PC-3 (cell line): ENCODE measurements at places on chromosomes 3 and 15.

DNA sequence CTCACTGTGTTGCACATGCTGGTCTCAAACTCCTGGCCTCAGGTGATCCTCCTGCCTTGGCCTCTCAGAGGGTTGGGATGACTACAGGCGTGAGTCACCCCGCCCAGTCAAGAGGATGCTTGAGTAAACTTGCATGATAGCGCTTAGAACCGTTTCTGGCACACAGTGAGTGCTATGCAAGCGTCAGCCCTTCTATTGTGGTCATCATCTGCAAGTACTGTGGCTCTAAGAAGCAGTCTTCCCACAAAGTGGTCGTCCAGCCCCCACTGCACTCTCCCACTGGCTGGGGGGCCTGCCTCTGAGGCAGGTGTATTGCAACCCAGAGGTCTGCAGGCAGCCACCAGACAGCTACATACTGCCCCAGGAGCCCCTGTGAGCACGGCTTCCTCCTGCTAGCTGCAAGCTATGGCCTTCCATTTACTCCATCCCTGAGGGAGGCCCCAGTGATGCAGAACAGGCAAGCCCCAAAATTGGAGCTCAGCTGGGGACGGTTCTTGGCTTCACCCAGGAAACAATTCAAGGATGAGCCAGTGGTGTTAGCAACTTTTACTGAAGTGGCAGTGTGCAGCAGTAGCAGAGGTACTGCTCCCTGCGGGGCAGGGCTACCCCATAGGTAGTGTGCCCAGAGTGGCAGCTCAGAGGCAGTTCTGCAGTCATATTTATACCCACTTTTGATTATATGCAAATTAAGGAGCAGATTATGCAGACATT lies 95.4 kb downstream of the LSM3 start:
- H3K4me3 ChIP-seq = no peak overlapping the region
- peak; percentile 60 for DNase-seq
- no peaks in the 10 kb centered on the region for H3K4me1 ChIP-seq
- no peaks in the 10 kb centered on the region for H3K36me3 ChIP-seq
- H3K27ac ChIP-seq = no peak overlapping the region
- H3K27me3 ChIP-seq = no peaks in the 10 kb centered on the region

DNA sequence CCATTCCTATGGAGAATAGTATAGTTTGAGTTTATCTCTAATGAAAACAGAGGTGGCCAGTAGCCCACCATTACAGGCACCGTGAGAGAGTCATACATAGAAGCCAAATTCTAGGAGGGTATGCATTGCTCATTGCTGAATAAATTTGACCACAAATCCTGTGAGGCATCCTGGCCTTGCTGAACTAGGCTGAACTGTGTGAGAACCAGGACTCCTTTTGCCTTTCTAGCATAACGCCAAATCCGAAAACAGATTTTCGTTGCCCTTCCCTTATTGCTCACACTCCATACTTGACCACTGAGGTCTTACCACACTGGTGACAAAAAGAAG lies 50.4 kb downstream of the SLC2A2 start:
- no peaks in the 10 kb centered on the region for H3K27me3 ChIP-seq
- H3K36me3 ChIP-seq = no peaks in the 10 kb centered on the region
- no peak overlapping the region for H3K4me3 ChIP-seq
- H3K27ac ChIP-seq = no peak overlapping the region
- no peak for DNase-seq

- no peak overlapping the region for H3K27ac ChIP-seq
- DNase-seq = no peak
- no peak overlapping the region for H3K4me3 ChIP-seq
- peaks cover 11% of the 10 kb centered on the region for H3K4me1 ChIP-seq
Observed at GRCh38 chr15:74792227-74793016, 10.5 kb downstream of the CSK start.

DNA sequence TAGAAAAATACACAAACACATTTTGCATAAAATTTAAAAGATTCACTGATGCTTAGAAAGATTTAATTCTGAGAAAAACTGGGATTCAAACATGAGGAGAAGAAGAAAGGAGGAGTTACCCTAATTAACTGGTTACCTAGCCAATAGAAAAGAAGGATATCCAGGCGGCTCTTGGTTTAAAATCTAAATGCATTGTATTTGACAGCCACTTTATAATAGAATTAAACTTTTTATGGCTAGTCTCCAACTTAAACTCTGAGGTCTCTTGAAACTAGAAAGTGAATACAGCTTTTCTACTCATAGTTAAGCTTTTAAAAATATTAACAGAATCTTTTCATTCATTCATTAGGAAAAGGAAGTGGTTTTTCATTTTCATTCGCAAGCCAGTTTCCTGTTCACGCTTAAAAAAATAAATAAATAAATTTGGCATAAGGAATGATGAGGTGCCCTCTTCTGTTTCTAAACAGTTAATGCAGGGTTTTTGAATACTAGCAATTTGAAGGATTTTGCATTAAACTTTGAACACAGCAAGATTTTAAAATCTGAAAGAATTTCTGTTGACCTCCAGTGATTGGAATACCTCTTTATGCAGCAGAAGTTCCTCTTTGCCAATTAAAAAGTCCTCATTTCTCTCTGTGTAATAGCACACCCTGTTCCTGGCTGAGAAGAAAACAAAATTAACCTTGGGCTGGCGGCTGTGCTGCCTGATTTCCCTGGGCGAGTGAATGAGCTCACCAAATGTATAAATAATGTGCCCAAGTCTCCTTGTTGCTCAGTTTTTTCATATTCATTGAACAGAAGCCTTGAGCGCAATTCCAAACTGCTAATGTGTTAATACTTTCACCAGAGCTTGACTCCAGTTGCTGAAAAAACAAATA lies 105.1 kb downstream of the ZMAT3 start:
- peaks cover 4% of the 10 kb centered on the region; the same call in 1 of the 2 replicates for H3K27me3 ChIP-seq
- peak; percentile 61 for DNase-seq
- no peak overlapping the region for H3K27ac ChIP-seq
- peak overlapping the region; percentile 26; the same call in 1 of the 2 replicates for H3K4me3 ChIP-seq
- peaks cover 2% of the 10 kb centered on the region; the same call in 1 of the 2 replicates for H3K4me1 ChIP-seq

- no peaks in the 10 kb centered on the region for H3K4me1 ChIP-seq
- H3K27me3 ChIP-seq = no peaks in the 10 kb centered on the region
- no peaks in the 10 kb centered on the region for H3K36me3 ChIP-seq
- no peak overlapping the region for H3K27ac ChIP-seq
- H3K4me3 ChIP-seq = no peak overlapping the region
Observed at GRCh38 chr3:6421666-6422445, 439.1 kb upstream of the GRM7 start.

DNA sequence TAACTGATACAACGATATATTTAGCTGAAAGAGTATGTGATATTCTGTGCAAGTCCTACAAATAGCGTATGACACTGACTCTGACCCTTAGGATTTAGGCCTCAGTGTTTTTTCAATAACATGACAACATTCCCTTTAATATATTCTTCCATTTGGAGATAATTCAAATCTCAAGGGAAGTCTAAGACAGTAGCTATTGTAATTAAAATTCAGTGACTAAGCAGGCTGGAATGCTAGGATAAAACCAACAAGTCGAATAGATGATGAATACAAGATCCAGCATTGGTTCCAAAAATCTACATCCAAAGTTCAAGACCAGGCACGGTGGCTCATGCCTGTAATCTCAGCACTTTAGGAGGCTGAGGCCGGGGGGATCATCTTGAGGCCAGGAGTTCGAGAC lies 56.2 kb downstream of the QTRT2 start:
- no peak overlapping the region for H3K4me3 ChIP-seq
- DNase-seq = peak; percentile 24
- H3K27me3 ChIP-seq = peaks cover 11% of the 10 kb centered on the region; the same call in 1 of the 2 replicates
- H3K27ac ChIP-seq = no peak overlapping the region
- H3K36me3 ChIP-seq = no peaks in the 10 kb centered on the region
- no peaks in the 10 kb centered on the region for H3K4me1 ChIP-seq
